ENCODE measurements at places on chromosomes 2 and 18.

DNA sequence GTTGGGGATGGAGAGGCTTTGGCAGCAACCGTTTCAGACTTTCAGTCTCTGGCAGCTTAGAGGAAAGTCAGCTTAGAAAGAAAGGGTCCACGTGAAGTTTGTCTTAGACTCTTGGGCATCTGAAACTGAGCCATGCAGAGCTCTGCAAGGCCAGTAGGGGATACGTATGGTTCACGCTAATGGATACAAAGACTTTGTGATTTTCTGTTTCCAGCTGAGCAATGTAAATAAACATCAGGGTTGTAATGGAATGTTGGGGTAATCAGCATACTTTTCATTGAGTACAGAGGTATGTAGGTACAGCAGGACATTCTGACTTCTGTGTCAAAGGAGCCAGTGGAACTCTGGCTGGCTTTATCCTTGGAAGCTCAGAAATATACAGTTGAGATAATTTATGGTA, 31.0 kb downstream of the RALB start:
- no peak for DNase-seq

DNA sequence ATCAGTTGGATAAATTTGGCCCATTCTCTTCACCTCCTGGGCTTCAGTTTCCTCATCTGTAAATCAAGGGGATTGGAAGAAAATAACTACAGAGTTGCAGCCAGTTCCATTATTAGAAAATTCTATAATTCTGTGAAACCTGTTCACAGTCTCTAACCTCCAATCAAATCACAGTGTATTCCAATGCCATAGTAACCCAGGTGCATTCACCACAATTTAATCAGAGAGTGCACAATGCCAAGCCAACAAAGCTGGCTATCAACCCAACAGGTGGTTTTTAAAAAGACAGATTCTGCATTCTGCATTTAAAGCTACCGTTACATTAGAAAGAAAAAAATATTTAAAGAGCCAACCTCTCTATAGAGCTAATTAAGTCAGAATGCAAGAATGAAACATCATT, 308.6 kb downstream of the RNF144A start:
- no peak for DNase-seq

DNA sequence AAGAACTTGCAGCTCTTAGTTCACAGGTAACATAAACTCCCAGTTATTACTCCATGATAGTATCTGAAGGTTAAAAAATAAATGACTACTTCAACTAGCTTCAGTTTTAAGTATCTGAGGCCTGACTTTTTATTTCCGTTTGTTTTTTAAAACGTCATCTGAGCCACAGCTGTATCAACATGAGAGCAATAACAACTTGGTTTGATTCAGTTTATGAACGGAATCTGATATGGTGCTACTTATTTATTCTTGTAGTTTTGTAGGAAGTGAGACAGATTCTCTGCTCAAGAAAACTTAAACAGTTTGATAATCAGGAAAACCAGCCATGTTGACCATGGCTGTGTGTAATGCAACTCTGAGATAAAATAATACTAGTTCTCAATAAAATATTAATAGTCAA, 34.9 kb downstream of the NAB1 start:
- DNase-seq, result no peak

- no peak for DNase-seq
Measured at GRCh38 chr2:173574324-173575112, 219.8 kb downstream of the CDCA7 start.

DNA sequence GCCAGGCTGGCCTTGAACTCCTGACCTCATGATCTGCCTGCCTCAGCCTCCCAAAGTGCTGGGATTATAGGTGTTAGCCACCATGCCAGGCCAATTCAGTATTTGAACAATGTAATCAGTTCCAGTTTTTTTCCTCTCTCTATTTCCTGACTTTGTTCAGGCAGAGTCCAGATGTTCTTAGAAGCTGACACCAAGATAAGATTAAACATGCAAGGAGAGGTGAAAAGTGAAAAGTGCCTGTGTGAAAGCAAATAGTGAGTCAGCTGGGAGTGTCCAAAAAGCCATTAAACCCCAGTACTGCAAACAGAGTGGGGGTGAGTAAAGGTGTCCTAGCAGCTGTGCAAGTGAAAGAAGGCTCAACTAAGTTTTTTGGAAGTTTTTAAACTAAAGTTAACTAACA, 231.5 kb downstream of the PTH2R start:
- no peak for DNase-seq

- no peak for DNase-seq
Measured at GRCh38 chr2:49804111-49804510, 649.8 kb upstream of the FSHR start.

- no peak for DNase-seq
Measured at GRCh38 chr2:165648801-165649200, 145.2 kb downstream of the GALNT3 start.

DNA sequence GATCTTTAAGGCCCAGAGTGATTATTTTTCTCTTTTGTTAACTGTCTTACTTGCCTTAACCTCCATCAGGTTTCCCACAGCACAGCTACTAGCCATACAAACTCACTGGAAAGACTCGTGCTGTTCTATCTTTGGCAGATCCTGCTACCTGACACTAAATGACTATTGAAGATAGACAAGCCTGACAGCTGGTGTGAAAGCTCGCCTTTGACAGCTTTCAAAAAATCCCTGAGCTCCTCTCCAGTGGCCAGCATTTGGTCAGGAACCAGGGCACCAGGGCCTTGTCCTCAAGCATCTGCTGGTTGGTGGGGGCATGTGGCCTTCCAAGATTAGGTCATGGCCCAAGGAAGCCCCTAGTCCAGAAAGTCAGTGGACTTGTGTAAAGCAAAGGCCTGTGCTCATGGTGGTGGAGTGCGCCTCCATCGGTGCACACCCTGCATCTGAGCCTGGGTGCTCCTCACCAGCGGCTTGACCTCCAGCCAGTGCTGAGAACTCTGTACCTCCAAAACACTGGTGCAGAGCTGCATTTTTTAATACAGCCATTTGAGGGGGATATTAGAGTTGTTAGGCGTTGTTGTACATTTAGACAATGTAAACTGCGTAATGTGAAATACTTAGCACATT, 158.5 kb downstream of the NCK2 start:
- DNase-seq, result no peak

DNA sequence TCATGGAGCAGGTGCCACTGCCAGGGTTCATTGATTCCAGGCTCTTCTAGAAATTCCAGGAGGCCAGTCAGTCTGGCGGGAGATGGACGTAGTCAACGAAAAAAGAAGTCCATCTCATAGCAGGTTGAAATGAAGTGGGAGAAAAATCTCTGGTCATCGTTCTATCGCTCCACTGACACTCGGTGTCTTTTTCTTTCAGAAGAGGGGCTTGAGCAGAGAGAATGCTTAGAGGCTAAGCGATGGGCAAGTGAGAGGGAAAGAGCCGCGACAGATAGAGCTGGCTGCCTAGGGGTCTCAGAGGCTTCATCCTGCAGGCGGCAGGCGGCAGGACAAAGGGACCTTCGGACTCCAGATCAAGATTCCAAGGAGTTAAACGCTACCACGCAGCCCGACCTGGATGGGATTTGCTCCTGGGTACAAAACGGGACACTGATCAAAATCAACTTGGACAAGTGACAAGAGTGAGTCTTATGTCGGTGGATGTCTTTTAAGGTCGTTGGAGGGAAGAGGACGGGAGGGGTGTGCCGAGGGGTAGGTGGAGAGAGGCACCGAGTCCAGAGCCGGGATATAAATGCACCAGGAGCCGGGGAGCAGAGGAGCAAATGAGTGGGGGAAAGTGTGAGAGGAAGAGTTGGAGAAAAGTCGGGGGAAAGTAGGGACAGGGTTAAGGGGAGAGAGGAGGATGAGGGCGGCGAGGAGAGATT, 677 bp upstream of the TMEM178A start:
- DNase-seq, result no peak

DNA sequence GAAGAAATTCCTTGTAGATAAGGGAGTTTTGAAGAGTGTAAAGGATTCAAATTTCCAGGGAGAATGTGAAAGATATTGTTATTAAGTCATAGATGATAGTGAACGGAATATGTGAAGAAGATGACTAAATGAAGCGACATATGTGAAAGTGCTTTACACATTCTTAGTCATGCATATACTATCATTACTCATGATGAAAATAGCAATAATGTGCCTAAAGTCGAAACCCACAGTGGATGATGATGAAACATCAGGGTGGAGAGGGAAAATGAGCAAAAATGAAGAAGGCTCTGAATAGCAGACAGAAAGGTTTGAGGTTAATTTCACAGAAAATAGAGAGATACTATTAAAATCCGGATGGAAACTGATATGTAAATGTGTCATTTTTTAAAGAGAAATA, 1237.1 kb downstream of the LRP1B start:
- DNase-seq, result no peak

GRCh38 chr2:42230891-42231290, 61.7 kb downstream of the EML4 start:
- no peak for DNase-seq

DNA sequence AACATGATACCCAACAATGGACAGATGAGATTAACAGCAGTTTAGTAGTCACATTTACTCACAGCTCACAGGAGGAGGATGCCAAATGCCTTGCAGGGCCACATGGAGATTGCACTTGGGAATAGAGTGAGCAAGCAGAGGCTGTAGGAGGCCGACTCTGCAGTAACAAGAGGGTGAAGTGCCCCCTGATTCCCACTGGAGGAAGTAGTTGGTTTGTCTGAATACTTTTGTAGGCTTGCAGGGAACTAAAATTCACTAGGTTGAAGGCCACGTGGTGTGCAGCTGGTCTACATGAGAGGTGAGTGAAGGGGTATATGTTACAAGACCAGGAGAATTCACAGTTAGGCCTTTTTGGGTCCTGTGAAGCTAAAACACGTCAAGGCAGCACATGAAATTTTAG, 419.3 kb upstream of the TNP1 start:
- DNase-seq, result no peak

DNA sequence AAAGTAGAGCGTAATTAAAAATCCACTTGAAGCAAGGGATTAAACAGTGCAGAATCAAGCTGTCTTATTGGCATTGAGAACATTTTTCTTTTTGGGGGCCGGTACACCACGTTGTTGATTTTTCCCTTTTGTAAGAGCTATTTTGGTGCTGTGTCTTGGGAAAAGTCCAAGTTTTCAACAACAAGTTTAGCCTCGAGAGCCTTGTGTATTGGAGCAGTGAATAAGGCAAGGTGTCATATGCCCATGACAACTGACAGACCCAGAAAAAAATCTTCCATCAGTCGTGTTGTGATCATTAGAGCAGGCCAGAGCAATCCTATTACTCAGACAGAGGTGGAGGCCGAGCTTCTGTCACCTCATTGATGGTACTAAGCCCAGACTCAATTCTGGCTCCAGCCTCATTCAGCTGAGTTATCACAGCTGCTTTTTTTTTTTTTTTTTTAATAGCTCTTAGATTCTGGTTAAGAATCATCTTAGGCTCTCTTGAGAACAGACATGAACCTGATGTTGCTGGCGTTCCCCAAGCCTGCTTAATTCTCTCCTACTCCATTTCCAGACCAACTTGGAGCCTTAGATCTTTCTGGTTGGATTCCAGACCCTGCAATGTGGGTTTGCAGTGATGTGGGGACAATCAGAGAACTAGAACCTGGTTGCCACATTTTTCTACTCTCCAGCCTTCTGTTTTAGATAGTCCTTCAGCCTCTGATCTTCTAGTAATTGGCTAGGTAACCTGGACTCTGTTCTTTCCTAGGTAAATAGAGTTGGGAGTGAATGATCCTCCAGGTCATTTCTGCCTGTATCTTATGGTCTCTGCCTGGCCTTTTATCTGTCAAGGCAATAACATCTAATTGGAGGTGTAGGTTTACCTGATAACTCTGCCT, 43.1 kb downstream of the MOGAT1 start:
- no peak for DNase-seq

DNA sequence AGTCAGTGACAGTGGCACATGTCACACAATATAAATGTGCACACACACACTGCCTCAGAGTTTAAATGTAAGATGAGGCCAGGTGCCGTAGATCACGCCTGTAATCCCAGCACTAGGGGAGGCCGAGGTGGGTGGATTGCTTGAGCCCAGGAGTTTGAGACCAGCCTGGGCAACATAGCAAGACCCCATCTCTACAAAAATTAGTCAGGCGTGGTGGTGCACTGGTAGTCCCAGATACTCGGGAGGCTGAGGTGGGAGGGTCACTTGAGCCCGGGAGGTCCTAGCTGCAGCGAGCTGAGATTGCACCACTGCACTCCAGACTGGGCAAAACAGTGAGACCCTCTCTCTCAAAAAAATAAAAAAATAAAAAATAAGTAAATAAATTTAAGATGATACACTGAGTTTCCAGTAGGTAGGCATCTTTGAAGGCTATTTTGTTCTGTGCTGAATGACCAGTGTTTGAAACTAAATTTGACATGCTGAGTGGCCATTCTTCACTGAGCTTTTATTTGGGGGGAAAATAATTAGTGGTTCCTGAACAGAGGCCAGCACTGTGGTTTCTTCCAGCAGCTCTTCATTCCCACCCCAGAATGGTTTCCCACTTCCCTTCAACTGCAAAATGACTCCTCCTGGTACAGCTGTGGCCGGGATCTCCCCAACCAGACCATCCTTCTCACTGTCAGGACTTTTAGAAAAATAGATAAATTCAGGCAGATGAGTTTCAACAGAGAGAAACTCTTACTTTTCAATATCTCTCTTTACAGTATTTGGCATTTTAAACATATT, 44.9 kb downstream of the PSMG2 start:
- DNase-seq, result no peak

- DNase-seq, result no peak
Measured at GRCh38 chr2:40096360-40096759, 317.3 kb upstream of the THUMPD2 start.

DNA sequence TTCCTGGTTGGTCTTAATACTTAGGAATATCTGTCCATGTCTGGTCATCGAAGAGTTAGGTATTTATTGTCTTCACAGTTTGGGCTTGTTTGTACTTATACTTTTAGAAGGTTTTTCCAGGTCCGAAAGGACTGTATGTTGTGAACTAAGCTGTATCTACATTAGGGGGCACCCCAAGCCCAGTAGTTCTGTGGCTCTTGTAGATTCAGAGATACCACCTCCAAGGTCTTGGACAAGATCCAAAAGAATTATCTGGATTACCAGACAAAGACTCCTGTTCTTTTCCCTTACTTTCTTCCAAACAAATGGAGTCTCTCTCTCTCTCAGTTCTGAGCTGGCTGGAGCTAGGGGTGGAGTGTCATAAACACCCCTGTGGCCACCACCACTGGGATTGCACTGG, 328.7 kb downstream of the ZNF804A start:
- DNase-seq, result no peak

DNA sequence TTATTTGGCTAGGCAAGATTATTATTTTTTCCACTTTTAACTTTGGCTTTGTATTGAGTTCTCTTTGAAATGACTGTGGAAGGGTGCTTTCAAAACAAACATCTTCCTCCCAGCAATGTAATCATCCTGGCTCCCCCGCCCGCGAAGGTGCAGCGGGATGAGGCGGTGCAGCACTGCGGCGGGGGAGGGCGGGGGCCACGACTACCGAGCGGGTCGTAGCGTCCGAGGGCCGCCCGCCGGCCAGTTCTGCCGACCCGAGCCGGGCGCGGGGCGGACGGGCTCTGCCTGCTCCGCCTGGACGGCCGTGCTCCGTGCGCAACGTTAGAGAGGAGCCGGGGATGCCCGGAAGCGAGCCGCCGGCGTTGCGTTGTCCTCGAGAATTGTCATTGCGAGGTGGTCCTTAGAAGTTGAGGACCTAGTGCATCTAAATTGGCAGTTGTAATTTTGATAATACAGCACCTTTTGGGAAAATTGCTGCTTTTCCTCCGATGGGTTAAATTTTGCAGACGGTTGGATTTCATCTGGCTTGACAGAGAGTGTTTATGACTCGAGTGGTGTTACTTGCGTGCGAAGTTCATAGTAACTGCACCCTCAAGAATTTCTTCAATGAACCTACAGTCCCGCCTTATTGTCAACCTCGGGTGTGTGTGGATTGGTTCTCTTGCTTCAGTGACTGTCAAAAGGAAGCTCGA, 1.1 kb downstream of the EPC2 start:
- DNase-seq, result peak; percentile 15

All from inflammatory macrophage (primary cell).